ENCODE measurements at places on chromosomes 2 and 18.

- DNase-seq = no peak
These were observed 268.0 kb downstream of the MYCN start for GRCh38 chr2:16208241-16208797.

- no peak for DNase-seq
These were observed 141.1 kb downstream of the DOCK10 start for GRCh38 chr2:224901121-224901676.

- no peak for DNase-seq
These were observed 193.8 kb upstream of the OSR1 start for GRCh38 chr2:19552270-19552669.

GRCh38 chr2:26913999-26914658 is 56.3 kb upstream of the MAPRE3 start:
- DNase-seq = no peak

DNA sequence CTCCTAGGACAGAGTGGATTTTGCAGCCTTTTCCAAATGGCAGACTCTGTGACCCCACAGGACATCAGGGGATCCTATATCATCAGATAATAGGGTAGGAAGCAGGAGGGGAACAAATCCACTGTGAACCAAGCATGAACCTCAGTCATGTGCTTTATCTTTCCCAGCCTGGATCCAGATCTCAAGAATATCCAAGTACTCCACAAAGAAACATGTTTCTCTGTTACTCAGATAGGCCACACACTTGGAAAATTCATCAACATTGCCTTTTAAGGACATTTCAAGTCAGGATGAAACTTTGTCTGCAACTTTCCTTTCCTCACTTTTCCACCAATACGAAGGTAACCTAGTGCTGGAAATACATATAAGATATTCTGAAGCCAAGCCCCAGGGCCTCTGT is 85.8 kb downstream of the RDH14 start:
- DNase-seq = no peak

GRCh38 chr18:58687871-58688308 is 16.6 kb downstream of the MALT1 start:
- no peak for DNase-seq

- peak; percentile 37 for DNase-seq
These were observed 165.0 kb downstream of the ANKRD30B start for GRCh38 chr18:14912967-14913366.

DNA sequence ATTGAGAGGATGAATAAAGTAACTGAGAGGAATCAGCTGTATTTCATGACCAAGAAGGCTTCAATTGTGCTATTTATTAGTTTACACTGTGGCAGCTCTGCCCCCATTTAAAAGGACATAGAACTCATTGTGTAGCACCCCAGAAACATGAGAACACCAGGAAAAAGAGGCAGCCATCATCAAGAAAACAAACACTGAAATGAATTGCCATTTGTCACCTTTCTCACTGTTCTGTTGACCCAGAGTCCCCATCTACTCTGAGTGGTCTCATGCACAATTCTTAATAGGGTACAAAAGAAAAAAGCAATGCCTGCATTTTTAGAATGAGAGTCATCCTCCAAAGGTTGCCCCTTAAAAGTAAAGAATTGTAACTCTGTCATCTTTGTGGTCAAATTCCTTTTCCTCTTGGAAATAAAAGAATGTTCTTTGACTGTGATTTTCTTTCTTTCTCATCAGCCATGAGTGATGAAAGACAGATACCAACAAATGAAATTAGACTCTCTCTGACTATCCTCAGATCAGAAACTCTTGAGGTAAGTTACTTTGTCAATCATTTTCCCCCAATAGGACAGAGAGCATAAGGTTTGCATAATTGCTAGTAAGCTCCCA is 1941.9 kb upstream of the PIK3C3 start:
- no peak for DNase-seq

GRCh38 chr2:171150694-171151285 is 9.9 kb downstream of the TLK1 start:
- DNase-seq = no peak

GRCh38 chr2:86256300-86256699 is 57.0 kb downstream of the MRPL35 start:
- no peak for DNase-seq
